ENCODE measurements at places on chromosomes 6 and 20.

- DNase-seq = no peak
Observed at GRCh38 chr6:116015983-116016382, 44.7 kb downstream of the FRK start.

- DNase-seq = no peak
Observed at GRCh38 chr20:32234135-32234808, 26.6 kb downstream of the POFUT1 start.

DNA sequence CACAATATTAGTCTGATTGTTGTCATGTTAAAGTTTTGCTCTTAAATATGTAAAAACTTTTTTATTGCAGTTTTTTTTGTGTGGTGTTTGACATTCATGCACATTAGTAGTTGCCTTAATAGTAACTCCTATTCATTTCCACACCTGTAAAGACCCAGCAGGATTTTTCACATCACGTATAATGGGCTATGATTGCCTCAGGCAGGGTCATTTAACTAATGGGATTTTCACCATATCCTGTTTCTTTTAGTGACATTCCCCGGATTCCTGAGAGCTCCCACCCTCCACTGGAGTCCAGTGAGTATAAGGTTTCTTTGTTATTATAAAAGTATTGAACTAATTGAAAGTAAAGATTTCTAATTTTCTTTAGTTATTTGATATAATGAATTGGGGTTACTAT is 359.2 kb downstream of the RIMS1 start:
- no peak for DNase-seq

- no peak for DNase-seq
Observed at GRCh38 chr6:141107591-141108160, 1025.0 kb upstream of the GJE1 start.

- DNase-seq = no peak
Observed at GRCh38 chr6:108699290-108700041, 138.7 kb downstream of the FOXO3 start.

- no peak for DNase-seq
Observed at GRCh38 chr20:5918856-5919625, 31.3 kb downstream of the TRMT6 start.

DNA sequence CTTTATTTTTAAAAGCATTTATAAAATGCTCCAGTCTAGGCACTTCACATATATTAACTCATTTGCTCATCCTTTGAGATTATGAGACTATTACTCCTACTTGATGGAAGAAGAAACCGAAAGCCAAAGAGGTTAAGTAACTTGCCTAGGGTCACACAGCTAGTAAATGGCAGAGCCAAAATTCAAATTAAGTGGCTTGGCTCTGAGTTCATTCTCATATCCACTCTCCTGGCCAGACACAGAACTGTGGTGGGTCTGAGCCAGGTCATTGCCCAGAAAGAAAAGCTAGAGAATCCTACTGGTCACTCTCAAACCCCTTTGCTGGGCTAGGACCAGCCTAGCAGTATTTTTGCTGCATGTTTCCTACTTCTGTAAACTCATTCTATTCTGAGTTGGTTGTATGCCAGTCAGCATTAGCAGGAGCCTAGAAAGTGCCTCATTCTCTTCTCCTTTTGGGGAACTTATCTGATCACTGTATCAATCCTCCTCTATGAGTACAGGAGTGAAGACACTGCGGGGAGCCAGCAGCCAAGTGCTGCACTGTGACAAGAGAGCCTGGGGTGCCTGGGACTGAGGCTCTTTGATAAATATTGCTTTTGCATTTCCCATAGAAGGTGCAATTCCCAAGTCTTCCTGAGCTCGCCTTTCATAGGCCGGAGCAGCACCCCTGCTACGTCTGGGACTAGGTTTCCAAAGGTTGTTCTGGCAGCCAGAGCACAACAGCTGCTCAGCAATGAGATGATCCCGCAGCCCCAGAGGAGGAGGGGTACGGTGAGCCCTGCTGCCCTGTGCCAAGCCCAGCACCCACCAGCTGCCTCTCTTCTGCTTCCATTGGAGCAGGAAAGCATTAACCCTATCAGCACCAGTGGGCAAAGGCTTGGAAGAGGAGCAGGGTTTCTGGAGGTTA is 728.3 kb downstream of the MAFB start:
- no peak for DNase-seq

DNA sequence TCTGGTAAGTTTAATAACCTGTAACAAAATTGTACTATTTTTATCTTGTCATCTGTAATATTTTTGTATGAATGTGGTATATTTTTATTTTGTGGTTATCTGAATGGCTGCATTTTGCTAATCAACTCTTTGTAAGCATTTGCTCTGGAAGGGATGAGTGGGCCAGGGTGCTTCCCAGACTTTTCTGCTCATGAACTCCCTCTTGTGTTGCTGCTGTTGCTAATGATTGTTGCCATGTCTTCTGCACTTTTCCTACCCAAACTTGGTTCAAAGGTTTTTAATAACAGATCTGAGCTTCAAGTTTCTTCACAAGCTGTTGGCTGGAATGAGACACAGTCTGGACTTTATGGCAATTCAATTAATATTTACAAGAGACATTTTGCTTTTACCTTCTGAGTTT is 1005.7 kb downstream of the HACE1 start:
- DNase-seq = no peak

DNA sequence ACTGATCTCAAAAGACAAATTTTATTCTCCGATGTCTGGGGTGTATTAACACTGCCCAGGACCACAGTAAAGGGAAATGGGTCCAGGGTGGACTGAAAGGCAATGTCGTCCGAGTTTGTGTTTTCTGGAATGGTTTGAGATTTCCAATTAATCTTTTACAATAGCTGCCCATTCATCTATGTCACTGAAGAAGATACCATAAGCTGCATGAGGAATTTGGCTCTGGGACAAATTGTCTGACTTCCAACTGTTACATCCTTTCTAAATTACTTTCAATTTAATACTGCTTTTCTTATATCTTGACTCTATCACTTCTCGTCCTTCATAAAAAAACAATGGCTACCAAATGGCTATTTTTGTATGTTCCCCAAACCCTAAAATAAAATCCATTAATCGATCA is 130.7 kb upstream of the KCNK16 start:
- no peak for DNase-seq

- no peak for DNase-seq
Observed at GRCh38 chr6:88567696-88568095, 395.7 kb downstream of the RNGTT start.

GRCh38 chr6:159830501-159831372 is 30.7 kb downstream of the PNLDC1 start:
- no peak for DNase-seq

DNA sequence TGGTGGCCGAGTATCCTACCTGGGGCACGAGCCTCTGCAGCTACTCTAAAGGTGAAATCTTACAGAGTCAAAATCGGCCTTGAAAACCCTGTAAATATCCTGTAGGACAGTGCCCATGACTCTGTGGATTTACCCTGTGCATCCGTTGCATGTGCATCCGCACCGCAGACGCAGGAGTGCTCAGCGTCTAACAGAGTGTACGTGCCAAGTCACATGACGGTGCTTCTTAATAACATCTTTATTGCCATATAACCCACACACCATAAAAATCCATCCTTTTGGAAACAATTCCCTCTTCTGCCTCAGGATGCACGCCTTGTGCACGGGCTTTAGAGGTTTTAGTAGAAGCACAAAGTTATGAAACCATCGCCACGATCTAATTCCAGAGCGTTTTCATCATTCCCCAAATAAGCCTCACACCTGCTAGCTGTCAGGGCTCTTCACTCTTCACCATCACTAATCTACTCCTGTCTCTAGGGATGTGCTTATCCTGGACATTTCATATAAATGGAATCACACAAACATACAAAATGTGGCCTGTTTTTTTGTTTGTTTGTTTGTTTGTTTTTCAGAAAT is 384.5 kb upstream of the SULF2 start:
- DNase-seq = no peak

DNA sequence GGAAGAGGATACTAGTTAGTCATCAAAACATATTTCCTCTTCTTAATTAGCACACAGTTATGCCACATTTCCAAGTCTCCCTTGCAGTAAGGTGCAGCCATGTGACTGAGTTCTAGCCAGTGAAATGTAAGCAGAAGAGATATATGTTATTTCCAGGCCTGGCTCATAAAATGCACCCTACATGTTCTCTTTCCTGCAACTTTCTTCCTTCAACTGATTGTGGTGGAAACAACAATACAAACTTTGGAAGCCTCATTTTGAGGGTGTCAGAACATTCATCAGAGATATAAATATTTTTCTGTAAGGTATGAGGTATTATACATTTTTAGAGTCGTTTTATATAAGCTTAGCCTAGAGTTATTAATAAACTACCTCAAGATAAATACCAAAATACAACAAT is 110.9 kb upstream of the PDE7B start:
- DNase-seq = no peak

DNA sequence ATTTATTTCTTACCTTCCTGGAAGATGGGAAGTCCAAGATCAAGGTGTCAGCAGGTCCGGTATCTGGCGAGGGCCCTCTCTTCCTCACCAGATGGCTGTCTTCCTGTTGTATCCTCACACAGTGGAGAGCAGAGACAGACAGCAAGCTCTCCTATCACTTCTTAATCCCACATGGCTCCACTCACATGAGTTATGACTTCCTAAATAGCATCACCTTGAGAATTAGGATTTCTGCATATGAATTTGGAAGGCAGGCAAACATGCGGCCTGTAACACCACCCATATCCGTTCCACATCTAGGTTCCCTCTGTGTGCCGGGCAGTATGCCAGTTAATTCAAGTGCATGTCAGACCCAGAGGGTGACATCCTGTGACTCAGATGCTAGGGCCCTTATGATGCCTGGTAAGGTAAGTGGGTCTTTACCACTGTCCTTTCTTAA is 2.1 kb downstream of the RAET1E start:
- no peak for DNase-seq

Measured in stimulated activated CD4-positive, alpha-beta T cell treated with anti-CD3 and anti-CD28 coated beads, TNF-alpha, amount 100 ng/mL, for 4 hours (primary cell).